ENCODE measurements at places on chromosomes 1 and 21.

DNA sequence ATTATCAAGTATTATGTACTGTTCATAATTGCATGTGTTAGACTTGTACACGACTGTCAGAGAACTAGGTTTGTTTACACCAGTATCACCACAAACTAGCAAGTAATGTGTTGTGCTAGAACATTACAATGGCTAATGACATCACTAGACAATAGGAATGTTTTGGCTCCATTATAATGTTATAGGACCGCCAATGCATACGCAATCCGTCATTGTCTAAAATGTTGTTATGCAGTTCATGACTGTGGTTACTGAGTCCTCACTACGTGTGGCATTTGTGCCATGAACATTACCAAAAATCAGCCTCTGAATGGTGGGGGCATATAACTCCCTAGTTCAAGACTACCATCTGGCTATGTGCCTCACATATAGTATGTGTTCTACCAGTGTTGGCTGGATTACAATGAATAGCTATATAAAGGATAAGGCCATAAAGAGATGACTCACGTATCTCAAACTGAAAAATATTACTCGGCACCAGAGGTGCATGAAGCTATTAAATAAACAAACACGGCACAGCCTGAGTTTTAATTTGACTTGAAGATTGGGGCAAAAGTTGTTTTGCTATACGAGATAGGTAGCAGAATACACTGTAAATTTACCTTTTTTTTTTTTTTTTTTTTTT lies 89.1 kb upstream of the COL24A1 start:
- ATAC-seq, result no peak

DNA sequence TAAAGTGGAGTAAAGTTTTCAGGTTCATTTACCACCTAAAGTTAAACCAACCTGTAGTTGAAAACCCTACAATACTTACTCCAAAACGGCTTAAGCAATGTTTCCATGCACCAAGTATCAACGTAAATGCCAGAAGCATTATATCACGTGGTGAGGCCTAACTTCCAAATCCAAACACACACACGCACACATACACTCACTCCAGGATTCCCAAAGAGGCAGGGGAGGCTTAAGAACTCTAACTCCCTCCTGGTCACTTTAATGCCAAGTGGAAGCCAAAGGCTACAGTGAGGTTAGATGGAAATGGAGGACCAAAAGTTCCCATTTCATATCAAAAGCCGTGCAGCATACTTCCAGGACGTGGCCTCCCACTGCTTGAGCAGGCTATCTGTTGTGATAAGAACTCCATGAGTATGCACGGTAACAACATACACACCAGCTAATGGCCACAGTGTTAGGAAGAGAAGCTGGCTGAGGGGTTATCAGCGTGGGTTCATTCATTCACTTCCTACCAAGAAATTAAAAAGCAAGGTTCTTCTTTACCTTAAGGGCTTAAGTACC lies 224.1 kb downstream of the SLC45A1 start:
- ATAC-seq, result no peak

DNA sequence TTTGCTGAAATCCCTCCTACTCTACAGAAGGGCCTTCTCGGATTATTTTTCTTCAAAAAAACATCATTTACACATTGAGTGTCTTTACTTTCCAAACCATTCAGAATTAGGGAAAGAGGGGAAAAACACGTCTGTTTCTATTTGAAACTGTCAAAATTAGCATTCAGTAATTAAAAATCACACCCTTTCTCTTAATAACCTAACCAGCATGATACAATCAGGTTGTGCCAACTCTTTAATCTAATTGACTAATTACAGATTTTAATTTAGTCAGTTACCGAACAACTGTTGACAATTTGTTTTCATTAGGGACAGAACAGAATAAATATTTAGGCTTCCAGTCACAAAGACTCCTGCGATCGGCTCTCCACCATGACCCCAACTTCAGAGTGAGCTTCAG lies 18.8 kb downstream of the SSBP3 start:
- no peak for ATAC-seq

- peak; percentile 73 for ATAC-seq
Measured at GRCh38 chr1:235866205-235866912, at the start of gene LYST. TSS of gene LYST (minus strand) at chr1:235866906. CDS start at chr1:235830417, 36,489 bp downstream.

DNA sequence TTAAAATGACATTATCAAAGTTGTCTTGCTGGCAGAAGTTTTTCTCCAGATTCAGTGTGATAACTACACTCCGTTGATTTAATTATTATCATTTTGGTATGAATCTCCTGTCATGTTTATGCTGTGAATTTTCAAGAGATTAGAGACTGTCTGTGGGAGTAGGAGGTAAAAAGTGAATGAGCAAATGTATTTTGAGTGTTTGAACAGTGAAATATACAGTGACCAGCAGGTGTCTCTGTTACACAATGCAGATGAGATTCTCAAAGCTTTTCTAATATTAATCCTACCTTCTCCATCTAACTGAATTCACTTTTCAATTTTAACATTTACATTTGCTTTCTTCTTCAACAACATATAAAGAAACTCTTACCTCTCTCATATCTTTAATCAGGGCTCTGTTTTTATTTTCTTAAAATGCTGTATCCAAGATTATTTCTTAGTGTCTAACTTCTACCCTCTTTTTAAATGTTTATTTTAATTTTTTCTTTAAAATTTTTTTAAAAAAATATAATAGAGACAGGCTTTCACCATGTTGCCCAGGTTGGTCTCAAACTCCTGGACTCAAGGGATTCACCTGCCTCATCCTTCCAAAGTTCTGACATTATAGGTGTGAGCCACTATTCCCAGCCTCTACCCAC lies 20.9 kb upstream of the HSPA13 start:
- no peak for ATAC-seq

DNA sequence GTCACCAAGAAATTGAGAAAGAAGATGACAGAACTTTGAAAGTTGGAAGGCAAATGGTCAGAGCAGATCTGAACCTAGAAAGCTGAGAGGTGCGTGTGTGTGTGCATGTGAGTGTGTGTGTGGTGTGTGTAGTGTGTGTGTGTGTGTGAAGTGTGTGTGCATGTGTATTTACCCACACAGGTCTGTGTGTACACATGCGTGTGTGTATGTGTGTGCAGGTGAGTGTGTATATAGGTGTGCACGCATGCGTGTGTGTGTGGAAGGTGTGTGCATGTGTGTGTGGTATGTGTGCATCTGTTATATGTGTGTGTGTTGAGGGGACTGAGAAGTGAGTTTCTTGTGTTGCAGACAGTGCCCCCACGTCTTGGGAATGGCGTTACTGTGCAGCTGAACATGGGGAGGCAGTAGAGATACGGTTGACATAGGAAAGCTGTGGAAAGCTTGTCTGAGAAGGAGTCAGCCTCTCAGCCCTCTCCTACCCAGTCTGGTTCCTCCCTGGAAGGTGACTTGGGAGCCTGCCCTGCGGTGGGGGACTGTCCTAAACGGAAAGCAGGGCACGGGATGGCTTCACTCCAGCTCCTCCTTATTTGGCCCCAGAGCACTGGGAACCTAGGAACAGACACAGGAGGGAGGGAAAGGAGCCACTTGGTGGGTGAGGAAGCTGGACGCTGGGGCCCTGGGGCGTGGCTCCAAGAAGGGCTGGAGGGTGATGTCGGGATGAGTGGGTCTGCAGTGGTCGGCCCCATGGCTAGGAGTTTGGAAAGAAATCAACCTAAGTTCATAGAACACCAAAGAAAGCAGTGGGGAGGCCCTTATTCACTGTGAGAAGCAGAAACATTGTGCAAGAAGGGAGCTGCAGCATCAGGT lies 97.2 kb downstream of the PCBP3 start:
- no peak for ATAC-seq

- ATAC-seq, result no peak
Measured at GRCh38 chr1:193979219-193979618, 792.8 kb upstream of the B3GALT2 start.

GRCh38 chr21:18529254-18529653 lies 125.7 kb upstream of the TMPRSS15 start:
- no peak for ATAC-seq

DNA sequence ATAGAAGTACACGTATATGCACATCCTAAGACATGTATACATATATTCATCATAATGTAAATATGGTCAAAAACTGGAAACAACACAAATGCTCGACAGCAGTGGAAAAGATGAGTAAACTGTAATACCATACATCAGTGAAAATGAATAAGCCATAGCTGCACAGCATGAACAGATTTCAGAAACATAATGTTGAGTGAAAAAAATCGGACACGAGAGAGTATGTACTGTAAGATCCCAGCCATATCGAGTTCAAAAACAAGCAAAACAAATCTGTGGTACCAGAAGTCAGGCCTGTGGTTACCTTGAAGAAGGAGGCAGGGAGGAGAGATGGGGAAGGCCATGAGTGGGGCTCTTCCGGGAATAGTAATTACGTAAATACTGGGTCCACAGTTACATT lies 90.4 kb downstream of the GLIS1 start:
- no peak for ATAC-seq

- no peak for ATAC-seq
Measured at GRCh38 chr1:204265665-204266064, 51.9 kb upstream of the GOLT1A start.

DNA sequence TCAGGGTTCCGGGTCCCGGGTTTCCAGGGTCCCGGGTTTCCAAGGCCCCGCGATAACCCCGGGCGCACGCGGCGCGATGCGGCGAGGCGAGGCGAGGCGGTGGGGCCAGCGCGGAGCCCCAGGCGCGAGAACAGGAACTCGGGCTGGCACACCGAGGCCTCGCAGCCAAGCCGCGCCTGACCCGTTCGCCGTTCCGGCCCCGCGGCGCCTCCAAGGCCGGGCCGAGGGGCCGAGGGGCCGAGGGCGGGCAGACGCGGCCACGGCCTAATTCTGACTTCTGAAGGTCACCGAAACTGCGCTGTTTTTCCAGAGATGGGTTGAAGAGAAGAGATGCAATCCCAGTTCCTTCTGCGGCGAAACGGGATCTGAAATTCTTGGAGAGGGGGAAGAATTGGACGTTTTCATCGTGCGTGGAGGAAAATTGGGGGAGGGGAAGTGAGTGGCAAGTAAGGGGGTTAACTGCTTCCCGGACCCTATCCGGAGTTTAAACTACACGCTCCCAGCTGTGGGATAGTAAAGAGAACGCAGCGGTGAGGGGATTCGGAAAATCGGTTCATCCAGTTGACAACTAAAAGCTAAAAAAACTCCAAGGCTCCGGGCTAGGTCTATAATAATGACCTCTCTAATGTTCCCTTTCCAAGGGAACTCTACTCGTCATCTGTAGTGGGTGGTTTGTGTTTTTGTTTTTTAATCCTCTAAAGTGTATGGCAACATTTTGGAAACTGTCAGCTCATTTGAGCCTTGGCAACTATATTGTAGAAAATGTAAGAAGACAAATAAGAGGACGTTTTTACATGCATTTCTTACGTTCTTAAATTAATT lies 8.2 kb downstream of the TBX15 start:
- no peak for ATAC-seq

GRCh38 chr1:175713381-175713780 lies 30.0 kb downstream of the TNR start:
- no peak for ATAC-seq

- ATAC-seq, result no peak
Measured at GRCh38 chr1:184743062-184743756, 11.4 kb downstream of the EDEM3 start.

DNA sequence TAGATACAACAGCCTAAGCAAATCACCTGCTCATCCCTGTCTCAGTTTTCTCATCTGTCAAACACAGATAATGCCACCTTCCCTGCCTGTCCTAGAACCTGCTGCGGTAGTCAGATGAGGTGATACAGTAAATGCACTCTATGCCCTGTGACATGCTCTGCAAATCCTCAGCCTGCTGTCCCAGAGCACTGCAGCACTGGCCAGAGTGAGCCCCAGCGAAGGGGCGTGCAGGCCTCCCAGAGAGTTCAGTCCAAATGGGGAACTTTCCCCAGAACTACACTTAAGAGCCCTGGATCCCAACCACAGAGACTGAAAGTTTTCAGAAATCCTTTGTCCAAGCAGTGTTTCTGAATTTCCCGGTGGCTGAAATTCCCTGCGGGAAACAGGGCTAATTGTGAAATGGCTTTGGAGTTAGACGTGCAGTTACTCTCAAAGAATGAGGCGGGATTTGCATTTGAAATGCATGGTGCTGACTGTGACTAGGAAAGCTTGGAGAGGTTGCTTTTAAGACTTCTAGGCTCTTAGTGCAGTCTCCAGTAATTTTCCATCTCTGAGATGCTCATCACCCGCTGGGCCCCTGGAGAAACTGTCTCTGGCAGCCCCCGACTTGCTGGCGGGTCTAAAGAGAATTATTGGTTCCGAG lies 206.5 kb upstream of the AJAP1 start:
- ATAC-seq, result no peak

DNA sequence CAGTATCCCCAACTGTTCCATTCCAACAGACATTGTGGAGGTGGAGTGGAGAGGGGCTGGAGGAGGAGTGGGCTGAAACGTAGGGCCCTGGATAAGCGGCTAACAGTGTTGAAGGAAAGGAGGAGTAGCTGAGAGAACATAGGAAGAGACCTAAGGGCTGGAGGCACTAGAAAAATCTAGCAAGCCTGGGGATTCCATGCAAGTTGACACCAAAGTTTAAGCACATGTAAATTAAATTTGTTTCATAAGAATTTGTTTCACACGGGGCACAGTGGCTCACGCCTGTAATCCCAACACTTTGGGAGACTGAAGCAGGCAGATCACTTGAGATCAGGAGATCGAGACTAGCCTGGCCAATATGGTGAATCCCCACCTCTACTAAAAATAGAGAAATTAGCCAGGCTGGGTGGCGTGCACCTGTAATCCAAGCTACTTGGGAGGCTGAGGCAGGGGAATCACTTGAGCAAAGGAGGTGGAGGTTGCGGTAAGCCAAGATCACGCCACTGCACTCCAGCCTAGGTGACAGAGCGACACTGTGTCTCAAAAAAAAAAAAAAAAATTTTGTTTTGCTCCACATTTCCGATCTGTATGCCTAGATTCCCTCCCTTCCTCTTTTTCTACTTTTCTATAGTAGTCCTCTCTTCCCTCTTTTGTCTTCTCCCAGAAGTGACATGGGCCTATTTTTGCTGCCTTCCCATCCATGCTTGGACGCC lies 530 bp upstream of the CD244 start:
- ATAC-seq, result no peak

- no peak for ATAC-seq
Measured at GRCh38 chr1:85911742-85912141, 203.5 kb upstream of the ZNHIT6 start.

DNA sequence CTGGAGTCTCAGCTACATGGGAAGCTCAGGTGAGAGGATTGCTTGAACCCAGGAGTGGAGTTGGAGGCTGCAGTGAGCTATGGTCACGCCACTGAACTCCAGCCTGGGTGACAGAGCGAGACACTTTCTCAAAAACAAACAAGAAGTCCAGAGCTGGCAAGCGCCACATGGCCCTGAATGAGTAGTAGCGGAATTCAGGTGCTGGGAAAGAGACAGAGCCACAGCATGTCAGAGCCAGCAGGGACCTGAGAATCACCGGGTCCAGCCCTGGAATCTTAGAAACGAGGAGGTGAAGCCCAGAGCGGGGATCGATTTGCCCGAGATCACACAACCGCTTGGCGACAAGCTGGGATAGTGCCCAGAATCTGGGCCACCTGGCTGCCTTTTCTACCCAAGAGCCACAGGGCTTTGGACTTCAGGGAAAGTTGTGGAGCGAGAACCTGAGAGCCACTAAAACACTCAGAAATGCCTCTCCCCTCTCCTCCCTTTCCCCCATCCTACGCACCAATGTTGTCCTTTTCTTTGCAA lies 9.8 kb downstream of the ARL8A start:
- ATAC-seq, result no peak
